ENCODE measurements at places on chromosomes 12 and 14. TPM values are rescaled to one million over a fixed set of nuclear protein-coding genes. Genes with fewer than 3 reads are reported as not detected.
A peak's percentile ranks its signal among the peaks of the same experiment; 100 is the strongest.

GRCh38 chr12:53938326-53939140 is at the start of gene HOXC13:
Gene HOXC13, plus strand, starts transcription at chr12:53938831. Its CDS starts 76 bp downstream, at chr12:53938907.
- peak; percentile 18 for DNase-seq

DNA sequence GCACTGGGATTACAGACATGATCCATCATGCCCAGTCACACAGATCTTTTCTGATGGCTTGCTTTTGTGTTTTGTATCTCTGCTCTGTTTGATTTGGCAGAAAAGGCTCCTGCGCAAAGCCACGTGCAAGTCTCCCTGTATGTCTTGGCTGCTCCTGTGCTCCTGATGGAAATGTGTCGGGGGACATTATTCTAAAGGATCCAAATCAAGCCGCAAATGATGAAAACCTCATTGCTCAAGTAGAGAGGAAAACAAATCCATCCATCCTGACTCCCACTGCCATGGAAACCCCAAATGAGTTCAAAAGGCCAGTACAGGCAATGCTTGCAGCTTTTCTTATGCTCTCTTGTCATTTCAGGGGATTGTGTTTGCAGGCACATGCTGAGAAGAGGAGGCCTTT is 93.8 kb downstream of the NDUFA12 start:
- DNase-seq = no peak

DNA sequence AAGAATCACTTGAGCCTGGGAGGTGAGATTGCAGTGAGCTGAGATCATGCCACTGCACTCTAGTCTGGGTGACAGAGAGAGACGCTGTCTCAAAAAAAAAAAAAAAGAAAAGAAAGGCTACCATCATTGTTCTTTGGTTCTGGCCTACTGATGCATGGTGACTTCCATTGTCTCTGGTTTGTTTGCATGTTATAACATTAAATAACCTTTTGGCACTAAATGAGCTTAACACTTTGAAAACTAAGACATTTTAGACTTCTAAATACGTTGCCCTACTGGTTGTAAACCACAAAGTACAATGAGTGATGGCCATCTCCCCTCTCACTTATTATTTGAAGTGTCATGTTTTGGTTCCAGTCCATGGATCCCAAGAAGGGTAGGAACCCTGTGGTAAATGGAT is 152.9 kb upstream of the CPM start:
- DNase-seq = no peak

DNA sequence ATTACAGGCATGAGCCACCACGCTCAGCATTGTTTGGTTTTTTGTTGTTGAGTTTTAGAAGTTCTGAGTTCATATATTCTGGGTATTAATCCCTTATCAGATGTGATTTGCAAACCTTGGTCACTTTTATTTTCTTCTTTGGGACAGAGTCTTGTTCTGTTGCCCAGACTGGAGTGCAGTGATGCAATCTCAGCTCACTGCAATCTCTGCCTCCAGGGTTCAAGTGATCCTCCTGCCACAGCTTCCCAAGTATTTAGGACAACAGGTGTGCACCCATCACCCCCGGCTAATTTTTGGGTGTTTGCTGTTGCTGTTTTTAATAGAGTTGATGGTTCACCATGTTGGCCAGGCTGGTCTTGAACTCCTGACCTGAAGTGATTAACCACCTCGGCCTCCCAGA is 11.8 kb downstream of the USP30 start:
- DNase-seq = no peak

GRCh38 chr12:30926243-30927221 is at the start of gene TSPAN11:
Gene TSPAN11, plus strand, starts transcription at chr12:30926748. Its CDS starts 27,244 bp downstream, at chr12:30953992.
- no peak for DNase-seq

- peak; percentile 69 for DNase-seq
These were observed 71.8 kb downstream of the ZNF664 start for GRCh38 chr12:124044809-124045321.

DNA sequence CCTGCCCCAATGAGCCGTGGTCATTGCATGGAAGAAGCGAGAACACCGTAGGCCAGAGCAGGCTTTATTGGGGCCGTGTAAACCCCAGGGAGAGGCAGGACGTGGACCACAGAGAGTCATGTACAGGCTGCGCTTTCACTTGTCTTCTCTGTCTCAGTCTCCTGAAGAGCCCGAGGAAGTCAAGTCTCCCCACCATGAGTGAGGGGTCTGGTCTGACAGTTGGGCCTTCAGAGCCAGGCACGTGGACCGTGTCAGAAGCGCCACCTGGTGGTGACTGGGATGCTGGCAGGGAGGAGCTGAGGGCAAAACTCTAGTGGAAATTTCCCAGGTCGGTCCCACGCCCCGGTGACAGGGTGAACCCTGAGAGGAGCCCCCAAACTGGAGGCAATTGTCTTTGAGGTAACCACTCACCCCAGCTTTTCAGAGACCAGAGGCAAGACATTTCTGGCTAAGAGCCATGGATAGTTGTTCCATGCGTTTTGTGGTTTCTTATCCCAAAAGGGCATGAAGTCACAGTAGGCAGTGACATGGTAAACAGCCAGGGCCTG is 17.4 kb downstream of the RPS6KL1 start:
- peak; percentile 82 for DNase-seq

DNA sequence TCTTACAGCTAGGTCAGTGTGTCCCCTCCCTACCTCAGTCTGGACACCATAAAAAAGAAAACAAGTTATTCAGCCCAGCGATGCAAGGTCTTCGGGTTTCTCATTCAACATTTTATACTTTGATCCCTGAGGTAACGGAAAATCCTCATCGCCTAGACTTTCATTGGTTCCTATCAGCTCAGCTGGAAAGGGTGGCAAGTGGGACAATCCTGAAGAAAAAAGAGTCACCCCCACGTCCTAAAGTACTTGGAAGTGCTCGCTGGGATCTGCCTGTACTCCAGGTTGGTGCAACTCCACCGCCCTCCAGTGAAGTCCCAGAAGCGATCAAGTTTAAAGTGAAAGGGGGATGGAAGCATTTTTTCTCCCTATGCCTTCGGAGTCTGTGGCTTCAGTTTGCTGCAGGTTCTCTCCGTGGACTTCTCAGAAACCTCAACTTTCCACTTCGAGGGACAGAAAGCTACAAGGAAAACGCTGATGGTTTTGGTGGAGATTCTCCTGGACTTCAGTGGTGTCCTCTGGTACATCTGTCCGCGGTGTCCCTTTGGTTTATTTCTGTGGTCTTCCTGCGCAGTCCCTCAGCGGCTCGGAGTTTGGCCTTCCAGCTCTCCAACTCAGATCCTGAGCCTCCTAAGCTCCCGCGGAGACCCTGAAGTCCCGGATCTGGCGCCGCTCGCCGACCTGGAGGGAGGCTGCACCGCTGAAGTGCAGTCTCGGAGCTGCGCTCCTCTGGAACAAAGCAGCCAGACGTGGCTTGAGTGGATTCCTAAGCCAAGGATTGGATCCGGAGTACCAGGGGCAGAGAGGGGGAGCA is 1.8 kb upstream of the LRFN5 start:
- no peak for DNase-seq

DNA sequence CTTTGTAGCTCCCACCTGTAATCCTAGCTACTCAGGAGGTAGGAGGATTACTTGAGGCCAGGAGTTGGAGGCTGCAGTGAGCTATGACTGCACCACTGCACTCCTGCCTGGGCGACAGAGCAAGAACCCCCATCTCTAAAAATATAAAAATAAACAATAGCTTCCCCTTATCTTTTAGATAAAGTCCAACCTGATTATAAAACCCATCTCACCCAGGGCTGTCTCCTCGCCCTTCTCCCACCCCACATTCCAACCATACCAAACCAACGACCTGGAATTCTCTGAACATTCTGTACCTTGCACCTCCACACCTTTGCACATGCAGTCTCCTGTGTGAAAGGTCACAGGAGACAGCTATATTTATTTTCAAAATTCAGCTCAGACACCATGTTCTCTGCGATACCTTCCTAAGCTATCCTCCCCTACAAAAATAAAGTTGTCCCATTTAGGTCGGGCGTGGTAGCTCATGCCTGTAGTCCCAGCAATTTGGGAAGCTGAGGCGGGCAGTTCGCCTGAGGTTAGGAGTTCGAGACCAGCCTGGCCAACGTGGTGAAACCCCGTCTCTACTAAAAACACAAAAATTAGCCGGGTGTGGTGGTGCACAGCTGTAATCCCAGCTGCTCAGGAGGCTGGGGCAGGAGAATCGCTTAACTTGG is 7.7 kb downstream of the SLC7A7 start:
- DNase-seq = no peak

- DNase-seq = no peak
These were observed 142.4 kb downstream of the OTOGL start for GRCh38 chr12:80241576-80242273.

The PTGES3 gene
- polyA plus RNA-seq = 229 TPM

The ALDH2 gene
- 0.85 TPM for polyA plus RNA-seq

All from naive thymus-derived CD8-positive, alpha-beta T cell (primary cell).